ENCODE measurements at places on chromosomes 7 and 10. TPM values are rescaled to one million over a fixed set of nuclear protein-coding genes. Genes with fewer than 3 reads are reported as not detected.

DNA sequence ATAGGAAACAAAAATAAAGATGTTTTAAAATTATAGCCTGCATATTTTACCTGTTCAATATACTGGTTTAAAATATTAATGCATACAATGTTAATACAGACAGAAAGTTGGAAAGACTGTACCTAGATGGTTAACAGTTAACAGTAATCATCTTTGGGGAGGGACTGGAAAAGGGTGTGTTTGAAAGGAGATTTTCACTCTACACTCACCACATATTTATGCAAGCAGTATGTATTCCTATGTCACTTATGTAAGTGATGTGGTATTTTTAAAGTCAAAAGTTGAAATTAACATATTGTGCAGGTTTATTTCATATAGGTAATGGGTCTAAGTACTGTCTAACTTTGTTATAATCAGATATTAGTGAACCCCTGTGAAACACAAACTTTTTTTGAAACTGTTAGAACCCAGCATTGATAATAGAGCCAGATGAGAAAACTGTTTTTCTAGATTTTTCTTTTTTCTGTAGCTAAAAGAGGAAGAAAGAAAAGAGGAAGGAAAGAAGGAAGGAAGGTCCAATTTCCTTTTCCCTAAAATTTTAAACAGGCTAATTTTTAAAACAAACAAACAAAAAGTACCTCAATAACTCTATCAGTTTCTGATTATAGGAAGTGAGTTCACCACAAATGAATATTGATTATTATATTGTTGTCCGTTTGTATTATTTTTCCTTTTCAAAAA is 9.0 kb upstream of the STARD3NL start:
- peaks cover 9% of the 10 kb centered on the region for H3K27me3 ChIP-seq
- no peak overlapping the region for H3K4me3 ChIP-seq
- no peak for DNase-seq
- no peak overlapping the region for H3K27ac ChIP-seq

DNA sequence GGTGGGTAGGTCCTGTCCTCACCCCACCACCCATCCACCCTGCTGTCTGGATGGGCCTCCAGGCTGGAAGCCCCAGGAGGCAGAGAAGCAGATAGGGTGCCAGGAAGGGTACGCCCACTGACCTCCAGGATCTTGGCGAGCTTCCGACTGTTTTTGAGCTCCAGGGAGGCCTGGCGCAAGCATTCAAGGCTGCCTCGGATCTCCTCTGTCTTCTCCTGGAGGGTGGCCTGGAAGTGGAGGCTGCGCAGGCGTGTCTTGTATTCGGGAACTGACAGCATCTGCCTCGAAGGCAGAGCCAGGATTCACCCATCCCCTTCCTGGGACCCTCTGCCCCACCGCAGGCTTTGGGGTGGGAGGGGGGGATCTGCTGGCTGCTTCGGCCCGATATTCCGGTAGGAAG is 48.4 kb downstream of the GRID2IP start:
- no peaks in the 10 kb centered on the region for H3K4me1 ChIP-seq
- no peaks in the 10 kb centered on the region for H3K36me3 ChIP-seq
- H3K27ac ChIP-seq = no peak overlapping the region
- peak overlapping the region; percentile 58 for H3K4me3 ChIP-seq
- no peak for DNase-seq

GPR26 gene
- not detected for total RNA-seq

- no peaks in the 10 kb centered on the region for H3K27me3 ChIP-seq
- DNase-seq = no peak
- no peak overlapping the region for H3K4me3 ChIP-seq
These were observed 116.1 kb upstream of the PARD3 start for GRCh38 chr10:34931216-34931615.

DNA sequence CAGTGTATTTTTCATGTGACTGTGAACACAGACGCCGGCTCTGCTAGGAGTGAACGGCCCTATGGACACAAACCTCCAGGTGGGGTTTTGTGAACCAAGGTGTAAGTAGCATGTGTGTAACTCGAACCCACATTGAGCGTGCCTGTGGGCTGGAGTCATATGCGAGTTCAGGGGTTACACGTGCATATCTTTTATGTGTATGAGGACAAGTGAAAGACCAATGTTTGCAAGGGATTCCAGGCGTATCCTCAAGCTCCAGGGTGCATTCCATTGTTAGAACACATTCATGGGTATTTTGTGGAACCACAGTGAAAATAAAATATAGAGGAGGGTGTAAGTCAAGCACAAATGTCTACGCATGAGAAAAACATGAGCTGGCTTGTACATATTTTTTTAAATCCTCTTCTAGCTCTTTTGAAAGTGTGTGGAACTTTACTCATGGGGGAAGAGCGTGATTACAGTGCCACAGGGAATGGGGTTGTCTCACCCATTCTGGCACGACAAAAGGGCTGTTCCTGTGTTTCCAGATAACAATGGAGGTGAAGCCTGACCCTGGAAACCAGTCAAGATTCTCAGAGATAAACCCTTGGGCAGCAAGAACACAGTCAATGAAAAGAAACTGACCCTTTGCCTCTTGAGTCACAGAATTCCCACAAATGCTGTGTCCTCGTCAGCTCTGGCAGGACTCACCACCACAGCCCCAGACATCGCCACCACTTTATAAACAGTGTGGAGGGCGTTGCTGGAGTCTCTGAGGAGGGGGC is 37.0 kb upstream of the GOT1 start:
- peaks cover 16% of the 10 kb centered on the region for H3K27me3 ChIP-seq
- H3K36me3 ChIP-seq = no peaks in the 10 kb centered on the region
- DNase-seq = no peak

DNA sequence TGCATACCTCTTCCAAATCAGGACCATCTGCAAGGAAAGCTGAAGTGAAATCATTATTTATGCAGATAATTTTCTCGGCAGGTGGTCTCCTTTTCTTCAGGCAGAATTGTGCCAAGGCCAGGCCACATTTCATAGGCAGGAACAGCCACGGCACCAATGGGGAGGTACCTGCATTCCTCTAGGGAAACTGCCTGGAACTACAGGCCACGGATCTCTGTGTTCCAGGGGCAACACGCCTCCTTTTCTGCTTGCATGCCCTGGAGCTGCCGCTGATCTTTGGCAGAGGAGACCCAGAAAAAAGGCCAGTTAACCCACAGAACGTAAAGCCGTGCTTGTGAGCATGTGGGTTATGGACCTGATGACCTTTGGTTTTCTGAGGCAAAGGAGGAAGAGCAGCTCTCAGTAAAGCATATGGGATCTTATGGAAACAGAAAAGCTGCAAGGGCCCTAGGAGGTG is 111.2 kb upstream of the KIAA1217 start:
- DNase-seq = no peak
- H3K27ac ChIP-seq = no peak overlapping the region
- H3K27me3 ChIP-seq = peaks cover under 1% of the 10 kb centered on the region
- no peak overlapping the region for H3K4me3 ChIP-seq
- peaks cover 4% of the 10 kb centered on the region for H3K4me1 ChIP-seq
- peaks cover 5% of the 10 kb centered on the region for H3K36me3 ChIP-seq

GRCh38 chr7:97307521-97308108 is 190.1 kb downstream of the SDHAF3 start:
- no peaks in the 10 kb centered on the region for H3K36me3 ChIP-seq
- H3K4me1 ChIP-seq = no peaks in the 10 kb centered on the region
- no peak for DNase-seq
- no peaks in the 10 kb centered on the region for H3K27me3 ChIP-seq

SMO gene
- 104 TPM for total RNA-seq

ZNF117 gene
- 63.3 TPM for total RNA-seq

DNA sequence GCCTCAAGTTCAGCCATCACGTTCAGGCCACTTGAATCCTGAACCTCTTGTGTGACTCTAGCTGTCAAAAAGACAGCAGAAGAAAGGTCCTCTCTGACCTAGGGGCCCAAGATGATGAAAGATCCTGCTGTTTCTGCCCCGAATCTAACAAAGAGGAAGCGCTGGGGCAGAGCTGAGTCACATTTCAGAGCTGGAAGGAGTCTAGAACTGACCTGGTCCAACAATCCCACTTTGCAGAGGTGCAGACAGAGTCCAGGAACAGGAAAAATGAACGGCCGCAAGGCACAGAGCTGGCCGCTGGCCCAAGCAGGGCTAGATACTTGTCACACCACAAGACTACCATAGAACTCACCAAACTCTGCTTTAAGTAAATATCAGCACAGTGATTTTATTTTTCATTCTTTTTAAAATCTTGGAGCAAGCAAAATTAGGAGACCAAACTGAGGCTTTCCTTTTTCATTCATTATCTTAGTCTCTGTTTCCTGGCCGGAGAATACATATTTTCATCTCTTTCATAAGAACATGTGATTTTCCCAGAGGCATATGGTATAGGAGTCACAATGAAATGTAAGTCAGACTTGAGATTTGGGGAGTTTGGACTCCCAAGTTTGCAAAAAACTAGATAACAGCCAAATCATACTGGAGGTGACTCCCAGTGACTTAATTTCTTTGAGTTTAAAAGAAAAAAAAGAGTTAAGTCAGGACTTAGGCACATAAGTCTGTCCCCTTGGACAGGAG is 52.8 kb downstream of the CHST15 start:
- H3K36me3 ChIP-seq = peaks cover 1% of the 10 kb centered on the region
- peaks cover 9% of the 10 kb centered on the region for H3K27me3 ChIP-seq
- peaks cover 10% of the 10 kb centered on the region for H3K4me1 ChIP-seq
- no peak overlapping the region for H3K4me3 ChIP-seq
- no peak for DNase-seq
- no peak overlapping the region for H3K27ac ChIP-seq

LRIT1 gene
- total RNA-seq = not detected

Data from progenitor cell of endocrine pancreas (in vitro differentiated cells).